Gastroesophageal sphincter (tissue), 4 donors: ENCODE measurements at places on chromosomes 5 and 9. TPM values are rescaled to one million over a fixed set of nuclear protein-coding genes. Genes with fewer than 3 reads are reported as not detected.

Gene SMC5
- 74.4 TPM for total RNA-seq

Gene SLC4A9
- total RNA-seq = not detected

GRCh38 chr9:93177676-93178075, 6.3 kb upstream of the WNK2 start:
- no peak for ATAC-seq
- no peak overlapping the region for H3K4me3 ChIP-seq
- no peaks in the 10 kb centered on the region for H3K27me3 ChIP-seq
- peaks cover 15% of the 10 kb centered on the region for H3K4me1 ChIP-seq

Gene TRAF1
- total RNA-seq = 14.3 TPM

DNA sequence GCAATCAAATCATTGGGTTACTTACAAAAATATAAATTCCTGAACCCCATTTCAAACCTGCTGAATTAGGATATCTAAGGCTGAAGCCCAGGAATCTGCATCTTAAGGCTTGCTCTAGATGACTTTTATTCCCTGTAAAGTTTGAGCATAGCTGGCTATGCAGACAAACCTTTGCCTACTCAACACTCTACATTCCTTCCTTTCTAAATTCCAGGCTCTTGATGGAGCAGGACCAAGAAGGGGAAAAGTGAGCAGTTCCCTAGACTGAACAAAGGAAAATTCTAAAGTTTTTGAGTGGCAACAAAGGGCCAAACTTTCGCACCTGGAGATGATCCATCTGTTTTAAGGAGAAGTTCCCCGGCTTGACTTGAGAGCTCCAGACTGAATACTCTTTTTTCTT, 9.8 kb upstream of the ADRA1B start:
- no peak overlapping the region for H3K27ac ChIP-seq
- peaks cover 43% of the 10 kb centered on the region for H3K27me3 ChIP-seq
- no peaks in the 10 kb centered on the region for H3K4me1 ChIP-seq
- no peak overlapping the region for H3K4me3 ChIP-seq

Gene TMC1
- total RNA-seq = not detected

DNA sequence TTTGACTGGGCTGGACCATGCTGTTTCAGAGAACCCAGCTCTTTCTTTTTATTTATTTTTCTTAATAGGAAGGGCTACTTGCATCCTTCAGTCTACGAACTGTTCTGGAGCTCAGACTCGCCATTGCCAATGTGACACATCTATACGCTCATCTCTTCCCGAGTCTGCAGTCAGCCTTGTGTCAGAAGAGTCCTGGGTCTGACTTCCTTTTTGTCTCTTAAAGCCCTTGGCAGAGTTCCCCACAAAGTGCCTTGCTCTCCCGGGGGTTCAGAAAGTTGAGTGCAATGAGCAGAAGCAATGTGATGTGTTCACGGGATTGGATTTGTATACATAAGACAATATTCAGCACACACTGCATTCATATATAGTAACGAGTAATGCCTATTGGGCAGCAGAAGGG, 140.4 kb downstream of the ATPSCKMT start:
- no peaks in the 10 kb centered on the region for H3K36me3 ChIP-seq
- no peak overlapping the region for H3K27ac ChIP-seq
- H3K4me1 ChIP-seq = no peaks in the 10 kb centered on the region
- no peak for ATAC-seq
- no peak overlapping the region for H3K4me3 ChIP-seq

- no peaks in the 10 kb centered on the region for H3K36me3 ChIP-seq
- H3K27me3 ChIP-seq = no peaks in the 10 kb centered on the region
- no peaks in the 10 kb centered on the region for H3K4me1 ChIP-seq
Observed at GRCh38 chr5:131749138-131749537, 47.7 kb downstream of the FNIP1 start.

Gene SNCAIP
- 2.9 TPM for total RNA-seq

- no peaks in the 10 kb centered on the region for H3K4me1 ChIP-seq
- no peaks in the 10 kb centered on the region for H3K27me3 ChIP-seq
- no peak overlapping the region for H3K4me3 ChIP-seq
- peaks cover 11% of the 10 kb centered on the region for H3K36me3 ChIP-seq
- no peak overlapping the region for H3K27ac ChIP-seq
Observed at GRCh38 chr5:34891981-34892380, 23.3 kb downstream of the RAD1 start.

Gene FGD3
- 1.7 TPM for total RNA-seq

Gene IL13
- total RNA-seq = not detected

DNA sequence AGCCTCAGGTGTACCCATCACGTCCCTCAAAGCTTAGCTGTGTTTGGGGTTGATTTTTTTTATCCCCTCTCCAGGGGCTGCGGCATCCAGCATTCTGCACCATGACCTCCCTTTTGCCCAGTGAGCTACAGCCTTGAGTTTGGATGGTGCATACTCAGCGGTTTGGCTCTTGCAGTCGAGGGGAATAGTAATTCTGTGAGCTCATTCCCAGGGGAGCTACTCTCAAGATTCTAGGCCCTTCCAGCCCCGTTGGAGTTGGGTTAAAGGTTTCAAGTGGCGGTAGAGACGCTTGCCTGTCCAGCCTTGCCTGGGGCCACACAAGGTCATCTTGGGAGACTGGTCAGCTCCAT, 102.2 kb upstream of the SPRY4 start:
- ATAC-seq = no peak
- H3K4me1 ChIP-seq = no peaks in the 10 kb centered on the region
- H3K27me3 ChIP-seq = no peaks in the 10 kb centered on the region
- H3K36me3 ChIP-seq = no peaks in the 10 kb centered on the region
- H3K4me3 ChIP-seq = no peak overlapping the region

DNA sequence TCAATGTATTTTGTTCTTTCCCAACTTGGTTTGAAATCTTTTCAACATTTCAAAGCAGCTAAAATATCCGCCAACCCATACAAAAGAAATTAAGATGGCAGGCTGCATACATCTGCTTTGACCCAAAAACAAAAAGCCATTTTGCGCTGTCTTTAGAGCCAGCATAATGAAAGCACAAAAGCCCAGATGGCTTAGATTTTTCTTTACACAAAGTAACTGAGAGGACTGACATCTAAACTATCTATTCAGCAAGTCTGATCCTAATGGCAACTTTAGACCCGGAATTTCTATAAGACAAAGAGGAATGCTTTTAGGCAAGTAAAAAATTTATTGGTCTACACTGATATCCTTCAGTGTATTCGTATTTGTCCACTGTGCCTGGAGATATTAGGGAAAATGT, 86.3 kb downstream of the MYO10 start:
- H3K36me3 ChIP-seq = no peaks in the 10 kb centered on the region
- H3K4me3 ChIP-seq = no peak overlapping the region
- ATAC-seq = no peak
- H3K27me3 ChIP-seq = no peaks in the 10 kb centered on the region

Gene C5orf58
- not detected for total RNA-seq

DNA sequence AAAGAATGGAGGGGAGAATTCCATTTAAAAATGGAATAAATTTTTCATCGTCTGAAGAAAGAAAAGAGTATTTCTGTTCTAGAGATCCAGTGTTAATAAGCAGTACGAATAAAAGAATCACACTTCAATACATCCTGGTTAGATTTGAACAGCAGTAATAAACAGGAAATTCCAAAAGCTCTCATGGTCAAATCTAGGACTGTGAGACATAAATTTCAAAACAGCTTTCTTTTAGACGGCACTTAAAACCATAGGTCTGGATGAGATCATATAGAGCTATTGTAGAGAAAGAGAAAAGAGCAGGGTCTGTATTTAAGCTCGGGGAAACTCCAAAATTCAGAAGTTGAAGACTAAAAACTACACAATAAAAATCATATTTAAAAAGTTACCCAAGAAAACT, 1006.9 kb upstream of the CTNND2 start:
- no peak for ATAC-seq
- H3K4me1 ChIP-seq = no peaks in the 10 kb centered on the region
- no peaks in the 10 kb centered on the region for H3K27me3 ChIP-seq
- H3K36me3 ChIP-seq = no peaks in the 10 kb centered on the region
- H3K27ac ChIP-seq = no peak overlapping the region

Gene PCDHA8
- total RNA-seq = not detected

Gene EPB41L4B
- not detected for total RNA-seq

DNA sequence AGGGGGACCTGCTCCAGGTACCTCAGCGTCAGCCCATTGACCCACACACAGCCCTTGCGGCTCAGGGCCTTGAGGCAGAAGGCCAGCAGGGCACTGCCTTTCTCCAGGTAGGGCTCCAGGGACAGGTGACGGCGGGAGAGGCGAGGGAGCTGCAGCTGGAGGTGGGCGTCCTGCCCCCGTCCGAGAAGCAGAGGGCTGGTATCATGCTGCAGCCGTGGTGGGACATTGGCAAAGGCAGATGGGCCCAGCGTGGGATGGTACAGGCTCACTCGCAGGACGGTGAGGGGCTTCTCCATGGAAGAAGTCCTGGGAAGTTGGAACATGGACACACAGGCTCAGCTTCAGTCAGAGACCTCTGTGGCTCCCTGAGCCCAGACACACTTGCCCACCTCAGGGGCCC, 2.5 kb upstream of the DCANP1 start:
- no peaks in the 10 kb centered on the region for H3K36me3 ChIP-seq
- H3K27ac ChIP-seq = no peak overlapping the region
- no peak overlapping the region for H3K4me3 ChIP-seq
- no peak for ATAC-seq
- H3K27me3 ChIP-seq = no peaks in the 10 kb centered on the region

GRCh38 chr5:11139217-11139865, 378.3 kb upstream of the DAP start:
- no peak overlapping the region for H3K27ac ChIP-seq
- no peaks in the 10 kb centered on the region for H3K4me1 ChIP-seq
- H3K4me3 ChIP-seq = no peak overlapping the region
- H3K27me3 ChIP-seq = peaks cover 6% of the 10 kb centered on the region

GRCh38 chr9:35335164-35335563, 154.7 kb upstream of the RUSC2 start:
- no peaks in the 10 kb centered on the region for H3K4me1 ChIP-seq
- no peak overlapping the region for H3K4me3 ChIP-seq
- no peak for ATAC-seq
- H3K27ac ChIP-seq = no peak overlapping the region
- no peaks in the 10 kb centered on the region for H3K27me3 ChIP-seq

DNA sequence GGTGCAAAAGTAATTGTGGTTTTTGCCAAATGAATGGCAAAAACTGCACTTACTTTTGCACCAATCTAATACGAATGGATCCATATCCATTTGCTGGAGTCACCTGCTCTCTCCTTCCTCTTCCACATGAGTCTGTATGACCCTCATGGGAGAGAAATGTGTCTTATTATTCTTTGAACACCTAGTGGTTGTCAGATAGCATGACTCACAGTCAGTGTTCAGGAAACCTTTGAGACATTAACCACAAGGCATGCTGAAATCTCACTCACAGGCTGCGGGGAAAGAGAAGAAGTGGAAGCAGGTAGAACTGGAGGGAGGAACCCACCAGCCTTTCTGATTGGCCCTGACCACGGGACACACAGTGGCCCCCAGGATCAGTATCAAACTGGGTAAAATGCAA, 222.8 kb upstream of the KLF4 start:
- H3K4me1 ChIP-seq = no peaks in the 10 kb centered on the region
- no peaks in the 10 kb centered on the region for H3K27me3 ChIP-seq
- H3K36me3 ChIP-seq = no peaks in the 10 kb centered on the region
- ATAC-seq = no peak

DNA sequence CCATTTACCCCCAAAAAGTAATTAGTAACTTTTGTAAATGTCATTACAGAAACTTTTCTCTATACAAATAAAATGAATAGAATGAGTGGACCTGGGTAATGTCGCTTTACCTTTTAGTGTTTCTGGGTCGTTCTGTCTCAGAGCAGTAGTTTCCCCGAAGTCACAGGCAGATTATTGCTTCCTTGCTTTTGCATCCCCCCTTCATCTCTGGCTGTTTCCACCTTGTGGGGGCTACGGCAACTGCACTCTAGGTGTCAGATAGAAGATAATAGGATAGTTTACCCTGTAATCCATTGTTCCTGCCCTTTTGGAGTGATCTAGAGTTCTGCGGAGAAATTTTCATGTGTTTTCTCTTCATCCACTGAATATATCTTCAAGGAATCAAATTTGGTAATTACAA, 68.7 kb downstream of the PRR16 start:
- H3K27me3 ChIP-seq = no peaks in the 10 kb centered on the region
- ATAC-seq = no peak
- no peaks in the 10 kb centered on the region for H3K4me1 ChIP-seq
- H3K27ac ChIP-seq = no peak overlapping the region
- no peak overlapping the region for H3K4me3 ChIP-seq
- H3K36me3 ChIP-seq = no peaks in the 10 kb centered on the region

GRCh38 chr9:130490981-130491380, 46.2 kb downstream of the ASS1 start:
- no peak for ATAC-seq
- no peak overlapping the region for H3K27ac ChIP-seq
- H3K4me3 ChIP-seq = no peak overlapping the region
- H3K27me3 ChIP-seq = no peaks in the 10 kb centered on the region

DNA sequence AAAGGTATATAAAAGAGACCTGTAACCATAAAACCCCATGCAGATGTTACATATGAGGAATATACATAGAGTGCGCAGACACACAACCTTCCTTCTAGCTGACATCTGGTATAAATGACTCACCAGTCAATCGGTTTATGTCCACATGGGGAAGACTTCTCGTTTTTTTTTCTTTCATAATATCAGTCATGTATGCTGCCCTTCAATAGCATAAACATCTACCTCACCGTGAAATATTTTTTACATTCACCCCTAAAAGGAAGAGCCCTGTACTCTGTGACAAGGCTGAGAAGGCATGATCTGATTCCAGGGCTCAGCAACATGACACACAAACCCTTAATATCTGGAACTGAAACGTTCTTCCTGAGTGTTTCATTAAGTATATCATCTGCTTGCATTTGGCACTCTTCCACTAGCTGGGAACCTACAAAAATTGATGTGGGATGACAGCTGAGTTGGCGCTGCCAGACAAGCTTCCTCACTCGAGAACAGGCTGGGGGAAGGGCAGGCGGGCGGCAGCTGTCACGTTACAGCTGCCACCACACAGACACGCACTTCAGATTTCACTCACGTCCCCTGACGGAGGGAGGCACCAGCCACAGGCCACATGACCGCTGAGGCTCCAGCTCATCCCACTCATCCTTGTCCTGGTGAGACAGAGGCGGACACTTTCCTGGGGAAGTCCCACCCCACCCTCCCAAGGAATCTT, 74.2 kb downstream of the SHB start:
- peak; percentile 80 for ATAC-seq
- H3K4me1 ChIP-seq = no peaks in the 10 kb centered on the region
- H3K36me3 ChIP-seq = no peaks in the 10 kb centered on the region
- no peaks in the 10 kb centered on the region for H3K27me3 ChIP-seq
